NCI-H510A (cell line): ENCODE measurements at places on chromosomes 2 and 18.

DNA sequence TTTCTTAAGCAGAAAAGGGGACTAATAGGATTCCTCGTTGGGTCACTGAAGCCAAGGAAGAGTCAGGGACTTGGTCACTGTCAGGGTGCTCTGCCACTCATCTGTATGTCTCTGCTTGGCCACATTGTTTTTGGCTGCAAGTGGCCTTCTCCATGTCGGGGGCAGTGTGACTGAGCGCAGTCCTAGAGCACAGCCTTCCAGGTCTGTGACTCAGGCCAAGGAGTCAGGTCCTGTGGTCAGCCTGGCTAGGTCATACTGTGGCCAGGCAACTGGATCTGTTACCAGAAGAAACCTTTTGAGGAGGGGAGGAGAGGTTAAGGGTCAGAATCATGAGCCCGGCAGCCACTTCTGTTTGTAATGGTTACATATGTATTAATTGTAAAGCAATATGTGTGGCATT is 61.3 kb downstream of the GALNT1 start:
- no peak for DNase-seq

GRCh38 chr2:216878072-216878471 is 18.2 kb upstream of the TNP1 start:
- DNase-seq, result no peak

- no peak for DNase-seq
Measured at GRCh38 chr2:203002054-203002821, 12.4 kb upstream of the NBEAL1 start.

GRCh38 chr2:70627211-70627898 is 73.7 kb upstream of the TGFA start:
- peak; percentile 43 for DNase-seq
